ENCODE measurements at places on chromosomes 2 and 18.

DNA sequence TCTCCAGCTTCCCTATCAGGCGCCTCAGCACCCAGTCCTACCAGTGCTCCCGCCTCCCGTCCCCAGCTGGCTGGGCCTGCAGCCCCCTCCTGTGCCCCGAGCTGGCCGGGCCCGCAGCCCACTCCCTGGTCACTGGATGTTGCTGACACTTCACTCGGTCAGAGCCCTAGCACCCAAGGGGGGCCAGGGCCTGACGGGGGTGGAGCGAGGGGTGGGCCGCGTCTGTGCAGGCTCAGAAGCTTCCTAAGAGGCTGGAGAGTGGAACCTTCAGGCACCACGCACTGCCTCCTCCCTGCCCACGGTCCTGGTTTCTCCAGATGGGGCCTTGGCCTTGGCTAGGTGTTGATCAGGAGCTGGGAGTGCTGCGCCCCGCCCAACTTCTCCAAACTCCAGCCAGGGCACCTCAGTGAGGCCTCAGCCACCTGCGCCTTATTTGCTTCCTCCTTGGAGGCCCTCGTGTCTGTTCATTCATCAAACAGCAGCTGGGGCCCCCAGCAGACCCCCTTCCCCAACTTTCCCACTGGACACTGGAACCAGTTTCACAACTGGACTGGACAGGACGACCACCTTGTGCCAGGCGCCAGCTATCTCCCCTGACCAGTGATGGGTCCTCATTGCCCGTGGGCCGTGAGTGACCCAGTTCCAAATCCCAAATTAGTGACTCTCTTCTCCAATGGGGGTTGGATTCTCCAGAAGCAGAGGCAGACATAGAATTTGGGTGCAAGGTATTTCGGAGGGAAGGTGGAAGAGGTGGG, 16.7 kb downstream of the CAPN10 start:
- DNase-seq, result no peak

DNA sequence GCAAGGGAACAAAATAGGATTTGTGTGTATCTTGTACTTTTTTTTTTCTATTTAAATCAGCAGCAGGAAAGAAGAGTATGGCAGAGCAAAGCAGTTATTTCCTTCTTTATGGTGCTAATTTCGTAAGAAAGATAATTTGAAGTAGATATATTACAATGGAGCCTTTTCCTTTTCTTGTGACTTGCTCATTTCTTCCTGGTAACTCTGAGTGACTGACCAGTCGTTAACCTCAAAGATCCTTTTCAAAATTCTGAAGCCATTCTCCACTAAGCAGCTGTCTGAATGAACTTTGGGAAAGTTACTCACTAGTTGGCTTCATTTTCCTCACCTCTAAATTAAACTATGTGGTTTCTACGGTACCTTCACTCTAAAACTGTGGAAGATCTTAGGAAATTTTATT, 24.6 kb downstream of the AFTPH start:
- no peak for DNase-seq

- DNase-seq, result no peak
Observed at GRCh38 chr2:60413069-60413813, 140.2 kb downstream of the BCL11A start.

DNA sequence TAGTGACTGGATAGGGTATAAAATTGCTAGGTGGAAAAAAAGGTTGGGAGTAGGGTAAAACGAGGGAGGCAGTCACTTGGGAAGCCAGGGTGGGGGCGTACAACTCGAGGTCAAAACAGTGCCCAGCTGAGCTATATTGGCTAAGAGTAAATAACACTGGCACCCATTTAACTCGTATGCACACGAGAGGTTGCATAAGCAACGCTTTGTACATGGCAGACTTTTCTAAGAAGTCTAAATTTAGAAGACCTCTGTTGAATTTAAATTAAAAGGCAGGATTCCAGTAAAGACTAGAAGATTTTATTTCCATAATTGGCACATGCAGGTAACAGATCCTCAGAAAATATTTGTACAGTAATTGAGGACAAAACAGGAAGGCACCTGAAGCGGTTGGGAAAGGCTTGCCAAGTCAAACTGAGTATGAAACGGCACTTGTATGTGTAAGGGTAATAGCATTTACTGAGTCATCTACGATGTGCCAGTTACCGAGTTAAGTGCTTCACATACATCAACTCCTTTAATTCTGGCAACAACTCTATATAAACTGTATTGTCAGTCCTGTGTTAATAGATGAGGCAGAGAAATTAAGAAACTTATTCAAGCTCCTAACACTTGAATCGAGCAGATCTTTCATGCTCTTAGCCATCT, 1.4 kb upstream of the MALT1 start:
- peak; percentile 63 for DNase-seq

GRCh38 chr18:23151414-23152099, 16.3 kb downstream of the CABLES1 start:
- no peak for DNase-seq

GRCh38 chr18:26771524-26771923, 94.0 kb downstream of the AQP4 start:
- no peak for DNase-seq

GRCh38 chr2:188977317-188977716, 3.1 kb downstream of the COL3A1 start:
- no peak for DNase-seq

DNA sequence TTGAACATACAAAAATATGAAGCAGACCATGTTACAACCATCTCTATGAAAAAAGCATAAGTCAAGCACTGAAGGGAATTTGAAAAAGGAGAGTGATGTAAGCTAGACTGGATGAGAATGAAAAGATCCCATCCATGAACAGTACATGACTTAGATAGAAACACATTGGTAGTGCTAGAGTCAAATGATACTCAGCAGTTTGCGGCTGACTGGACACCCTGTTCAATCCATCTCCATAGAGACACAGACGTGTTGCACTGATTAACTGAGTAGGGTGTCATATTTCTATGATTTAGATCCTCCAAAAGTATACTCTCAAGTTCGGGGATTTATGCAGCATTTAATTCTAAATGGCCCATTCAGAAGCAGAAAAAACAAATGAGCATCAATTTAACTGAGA, 674.3 kb upstream of the NRXN1 start:
- no peak for DNase-seq

DNA sequence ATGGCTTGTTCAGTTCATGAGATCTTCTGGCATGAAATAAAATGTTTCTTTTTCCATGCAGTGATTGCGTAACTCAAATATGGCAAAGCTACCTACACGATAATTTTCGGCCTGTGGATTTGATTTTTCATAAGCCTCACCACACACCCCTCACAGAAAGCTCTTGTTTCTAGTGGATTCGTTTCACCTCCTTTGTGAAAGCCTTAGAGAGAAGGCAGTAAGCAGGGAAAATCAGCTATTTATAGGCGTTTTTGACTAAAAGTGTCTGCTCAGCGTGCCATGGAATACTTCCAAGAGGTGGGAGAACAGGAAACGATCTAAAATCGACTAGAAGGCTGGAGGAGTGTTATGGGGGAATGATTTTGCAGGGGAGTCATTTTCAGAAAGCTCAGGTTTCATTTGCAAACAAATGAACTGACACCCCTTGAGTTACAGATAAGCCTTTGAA, 417.9 kb downstream of the TGIF1 start:
- no peak for DNase-seq

DNA sequence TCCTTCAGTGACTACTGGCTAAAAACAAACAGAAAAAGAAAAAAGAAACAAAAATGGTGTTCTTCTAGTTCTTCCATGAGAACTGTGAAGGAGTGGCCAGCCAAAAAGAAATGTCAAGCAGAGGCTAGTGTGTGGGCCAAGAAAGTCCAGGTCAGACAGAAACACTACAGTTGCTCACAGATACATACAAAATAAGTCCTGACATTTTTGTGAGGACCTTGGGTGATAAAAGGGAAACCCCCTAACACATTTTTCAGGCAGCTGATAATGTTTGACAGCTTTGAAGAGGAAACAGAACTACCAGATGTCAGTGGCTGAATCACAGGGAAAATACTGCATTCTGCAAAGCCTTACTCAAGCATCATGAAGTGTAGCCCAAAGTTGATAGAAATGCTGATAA, 28.1 kb downstream of the ARHGAP25 start:
- no peak for DNase-seq

GRCh38 chr18:76979111-76979751, 153.4 kb downstream of the MBP start:
- no peak for DNase-seq

DNA sequence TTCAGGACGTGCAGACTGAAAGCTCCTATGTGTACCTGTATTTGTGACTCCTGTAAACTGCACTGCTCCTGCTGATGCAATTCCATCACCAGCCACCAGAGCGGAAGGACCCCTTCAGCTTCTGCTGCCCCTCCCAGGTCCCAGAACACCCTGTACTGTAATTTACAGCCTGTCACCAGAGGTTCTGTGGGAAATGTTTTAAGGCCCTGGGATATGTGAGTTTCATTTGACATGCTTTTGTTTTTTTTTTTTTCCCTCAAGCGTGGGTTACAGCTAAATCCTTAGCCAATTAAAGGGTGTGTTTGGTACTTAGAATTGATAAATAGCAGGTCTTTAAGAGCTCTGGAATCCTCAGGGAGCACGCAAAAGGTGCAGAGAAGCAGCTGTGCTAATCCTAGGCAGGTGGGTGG, 79.4 kb downstream of the KCTD1 start:
- no peak for DNase-seq

DNA sequence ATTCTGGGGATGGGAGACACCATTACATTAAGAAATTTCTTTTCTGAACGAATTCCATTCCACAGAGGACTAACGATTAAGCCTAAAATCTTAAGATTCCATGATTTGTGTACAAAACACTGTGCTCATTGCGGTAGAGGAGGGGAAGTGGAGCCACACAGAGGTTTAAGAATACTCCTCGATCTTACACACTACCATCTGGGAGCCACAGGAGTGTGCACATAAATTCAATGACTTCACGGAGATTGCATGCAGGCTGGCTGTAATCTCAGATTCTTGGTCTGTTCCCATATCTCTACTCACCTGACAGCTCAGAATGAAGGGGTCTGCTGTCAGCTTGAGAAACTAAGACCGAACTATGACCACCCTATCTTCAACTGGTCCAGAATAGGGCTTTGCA, 762 bp downstream of the VPS4B start:
- DNase-seq, result no peak

- DNase-seq, result no peak
Observed at GRCh38 chr2:64731746-64732145, 78.0 kb upstream of the SERTAD2 start.

DNA sequence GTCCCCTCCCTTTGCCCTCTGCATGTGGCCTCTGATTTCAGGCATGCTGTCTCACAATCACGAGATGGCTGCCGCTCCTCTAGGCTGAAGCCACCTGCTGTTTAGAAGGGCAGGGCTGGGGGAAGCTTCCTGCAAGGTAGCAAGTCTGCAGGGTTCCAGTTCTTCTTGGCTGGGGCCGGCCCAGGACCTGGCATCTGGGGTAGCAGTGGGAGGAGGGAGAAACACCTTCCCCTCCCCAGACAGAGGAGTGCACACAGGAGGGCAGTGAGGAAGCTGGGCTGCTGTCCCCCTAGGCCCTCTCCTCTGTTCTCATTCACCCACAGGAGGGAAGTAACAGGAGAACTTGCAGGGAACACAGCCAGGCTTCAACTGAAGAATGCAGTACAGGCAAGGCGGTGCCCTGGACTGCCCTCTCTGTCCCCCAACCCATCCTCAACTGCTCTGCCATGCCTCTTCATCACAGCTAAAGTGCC, 345.9 kb upstream of the HS6ST1 start:
- DNase-seq, result no peak

- DNase-seq, result no peak
Observed at GRCh38 chr2:118145806-118146205, 57.5 kb downstream of the INSIG2 start.
